ENCODE measurements at places on chromosomes 4 and X.

DNA sequence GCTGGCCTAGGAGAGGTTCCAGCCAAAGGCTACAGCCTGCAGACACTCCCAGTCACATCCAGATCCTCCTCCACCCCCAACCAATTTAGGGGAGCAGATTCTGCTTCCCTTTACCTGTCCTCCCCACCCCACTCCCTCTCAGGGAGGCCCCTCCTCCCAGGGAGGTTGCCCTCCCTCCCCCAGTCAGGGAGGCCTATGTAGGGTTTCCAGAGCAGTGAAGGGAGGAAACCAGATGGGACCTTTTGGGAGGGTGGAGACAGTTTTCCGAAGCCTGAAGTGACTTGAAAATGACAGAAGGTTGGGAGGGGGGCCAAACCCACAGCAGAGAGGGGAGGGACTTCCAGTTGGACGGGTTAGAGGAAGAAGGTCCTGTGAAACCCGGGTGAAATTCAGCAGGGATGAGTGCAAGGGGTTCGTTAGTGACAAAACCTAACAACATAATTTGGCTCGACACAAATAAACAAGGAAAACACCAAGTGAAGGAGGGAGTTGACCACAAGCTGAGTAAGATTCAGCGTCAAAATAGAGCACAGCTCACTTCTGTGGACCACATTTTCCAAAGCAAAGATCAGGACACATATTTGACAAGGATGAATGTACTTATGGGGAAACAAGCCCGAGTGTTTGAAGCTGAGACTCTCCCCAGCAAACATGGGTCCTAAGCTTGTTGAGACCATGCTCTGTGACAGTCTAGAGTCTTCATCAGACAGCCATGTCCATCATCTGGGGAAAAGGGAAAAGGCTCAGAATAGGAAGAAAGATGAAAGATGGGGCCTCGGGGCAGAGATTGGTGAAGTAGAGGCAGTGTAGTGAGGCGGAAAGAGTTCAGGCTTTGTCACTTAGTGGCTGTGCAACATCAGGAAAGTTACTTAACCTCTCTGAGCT, 46.4 kb downstream of the PRPS1 start:
- DNase-seq = no peak
- peak overlapping the region; percentile 55 for H3K4me3 ChIP-seq
- no peaks in the 10 kb centered on the region for H3K36me3 ChIP-seq
- H3K27ac ChIP-seq = peak overlapping the region; percentile 96
- peaks cover 64% of the 10 kb centered on the region for H3K4me1 ChIP-seq

GRCh38 chr4:143506031-143506430, 7.5 kb upstream of the SMARCA5 start:
- no peaks in the 10 kb centered on the region for H3K27me3 ChIP-seq
- no peak overlapping the region for H3K27ac ChIP-seq
- DNase-seq = no peak
- H3K36me3 ChIP-seq = no peaks in the 10 kb centered on the region
- no peak overlapping the region for H3K4me3 ChIP-seq
- H3K4me1 ChIP-seq = no peaks in the 10 kb centered on the region

DNA sequence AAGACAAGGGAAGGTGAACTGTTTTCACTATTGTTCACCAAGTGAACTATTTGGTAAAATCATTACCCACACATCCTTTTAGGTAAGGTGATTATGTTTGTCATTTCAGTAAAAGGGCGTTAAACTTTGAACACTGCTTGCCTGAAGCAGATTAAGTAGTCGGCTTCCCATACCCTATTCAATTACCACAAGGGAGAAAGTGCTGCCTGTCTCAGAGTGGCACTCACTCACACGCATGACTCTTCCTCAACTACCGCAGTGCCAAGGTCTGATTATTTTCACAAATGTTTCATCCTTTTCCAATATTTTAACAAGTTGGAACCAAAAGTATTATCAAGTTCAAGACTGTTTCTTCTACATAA, 11.0 kb downstream of the VEGFC start:
- H3K27ac ChIP-seq = no peak overlapping the region
- DNase-seq = no peak
- H3K4me3 ChIP-seq = no peak overlapping the region

DNA sequence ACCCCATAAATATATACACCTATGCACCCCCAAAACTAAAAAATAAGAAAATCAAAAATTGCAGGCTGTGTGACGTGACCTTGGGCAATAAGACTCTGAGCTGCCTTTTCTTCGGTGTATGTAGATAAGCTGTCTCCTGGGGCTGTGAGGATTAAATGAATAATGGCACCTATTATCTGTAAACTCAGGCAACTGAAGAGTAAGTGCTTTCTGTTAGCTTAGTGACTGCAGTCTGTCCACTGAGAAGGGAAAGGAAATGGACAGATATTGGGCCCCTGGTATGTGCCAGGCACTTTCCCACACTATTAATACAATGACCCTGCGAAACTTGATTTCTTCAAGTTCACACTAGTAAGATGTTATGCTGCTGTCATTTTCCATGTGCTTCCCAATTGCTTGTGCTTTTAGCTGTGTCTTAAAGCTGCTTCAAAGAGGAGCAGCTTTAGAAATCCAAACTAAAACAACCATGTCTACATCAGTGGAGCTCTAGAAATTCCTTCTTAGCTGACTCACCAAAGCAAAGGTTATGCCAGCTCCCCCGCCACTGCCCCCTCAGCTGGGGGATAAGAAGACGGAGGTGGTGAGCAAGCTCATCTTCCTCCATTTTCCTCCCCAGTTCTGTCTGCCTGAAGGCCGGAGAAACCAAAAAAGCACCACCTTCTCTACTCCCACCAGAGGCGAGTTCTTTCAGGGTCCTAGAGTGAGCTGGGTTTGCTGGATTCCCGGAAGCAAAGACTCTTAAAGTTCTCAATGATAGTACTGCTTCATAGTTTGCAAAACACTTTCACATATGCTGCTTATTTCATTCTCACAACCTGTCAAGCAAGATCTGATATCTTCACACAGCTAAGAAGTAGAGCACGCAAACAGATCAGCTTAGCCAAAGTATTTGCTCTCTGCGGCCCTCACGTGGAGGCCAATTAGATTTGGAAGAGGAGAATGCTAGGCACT, 8.8 kb upstream of the DGAT2L6 start:
- H3K27ac ChIP-seq = no peak overlapping the region
- no peaks in the 10 kb centered on the region for H3K4me1 ChIP-seq
- no peaks in the 10 kb centered on the region for H3K27me3 ChIP-seq
- no peak overlapping the region for H3K4me3 ChIP-seq
- DNase-seq = no peak

GRCh38 chr4:175460414-175460813, 351.6 kb downstream of the GPM6A start:
- no peak overlapping the region for H3K27ac ChIP-seq
- no peak for DNase-seq
- H3K4me1 ChIP-seq = peaks cover 12% of the 10 kb centered on the region
- no peaks in the 10 kb centered on the region for H3K27me3 ChIP-seq

DNA sequence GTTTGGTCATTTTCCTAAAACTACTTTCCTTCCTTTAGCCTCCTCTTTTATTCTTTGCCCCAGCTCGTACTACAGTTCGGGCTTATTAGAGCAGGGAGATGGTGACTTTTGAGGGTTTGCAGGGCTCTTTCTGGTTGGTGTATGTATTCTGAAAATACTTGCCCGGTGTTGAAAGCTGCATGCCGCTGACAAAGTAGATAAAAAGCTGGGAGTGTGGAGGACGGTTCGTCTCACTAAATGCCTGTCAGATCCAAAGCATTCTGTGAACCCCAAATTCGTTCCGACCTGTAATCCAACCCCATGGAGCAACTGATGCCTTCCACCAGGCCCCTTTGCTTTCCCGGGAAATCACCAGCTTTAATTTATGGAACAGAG, 19.2 kb downstream of the TRIM2 start:
- peak overlapping the region; percentile 7 for H3K27ac ChIP-seq
- H3K4me1 ChIP-seq = peaks cover 34% of the 10 kb centered on the region
- peaks cover 4% of the 10 kb centered on the region for H3K27me3 ChIP-seq
- peak overlapping the region; percentile 89 for H3K4me3 ChIP-seq
- peaks cover 5% of the 10 kb centered on the region for H3K36me3 ChIP-seq

GRCh38 chr4:98652996-98653395, 5.4 kb downstream of the TSPAN5 start:
- H3K27ac ChIP-seq = no peak overlapping the region
- H3K27me3 ChIP-seq = peaks cover 13% of the 10 kb centered on the region
- no peak for DNase-seq
- no peak overlapping the region for H3K4me3 ChIP-seq
- peaks cover 16% of the 10 kb centered on the region for H3K4me1 ChIP-seq

DNA sequence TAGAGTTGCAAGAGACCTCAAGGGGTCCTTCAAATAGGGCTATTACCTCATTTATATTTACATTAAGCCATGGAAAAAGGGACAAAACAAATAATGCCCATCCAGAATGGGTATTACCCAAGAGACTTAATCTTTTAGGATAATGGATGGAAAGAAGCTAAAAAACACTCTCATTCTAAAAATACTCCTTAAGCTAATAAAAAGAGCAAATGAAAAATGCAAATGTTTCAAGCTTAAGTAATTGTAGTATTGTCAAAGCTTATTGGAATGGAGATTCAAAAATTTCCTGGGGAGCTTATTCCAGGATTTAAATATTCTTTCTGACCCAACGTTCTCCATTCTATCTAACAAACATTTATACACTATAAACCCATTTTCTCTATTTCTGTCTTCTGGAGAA, 107.8 kb upstream of the SPIN4 start:
- peaks cover 21% of the 10 kb centered on the region for H3K36me3 ChIP-seq
- H3K4me1 ChIP-seq = no peaks in the 10 kb centered on the region
- H3K27me3 ChIP-seq = no peaks in the 10 kb centered on the region
- DNase-seq = no peak

GRCh38 chr4:101400096-101400495, 52.8 kb upstream of the PPP3CA start:
- H3K4me3 ChIP-seq = no peak overlapping the region
- no peak for DNase-seq
- H3K27ac ChIP-seq = no peak overlapping the region
- no peaks in the 10 kb centered on the region for H3K4me1 ChIP-seq

DNA sequence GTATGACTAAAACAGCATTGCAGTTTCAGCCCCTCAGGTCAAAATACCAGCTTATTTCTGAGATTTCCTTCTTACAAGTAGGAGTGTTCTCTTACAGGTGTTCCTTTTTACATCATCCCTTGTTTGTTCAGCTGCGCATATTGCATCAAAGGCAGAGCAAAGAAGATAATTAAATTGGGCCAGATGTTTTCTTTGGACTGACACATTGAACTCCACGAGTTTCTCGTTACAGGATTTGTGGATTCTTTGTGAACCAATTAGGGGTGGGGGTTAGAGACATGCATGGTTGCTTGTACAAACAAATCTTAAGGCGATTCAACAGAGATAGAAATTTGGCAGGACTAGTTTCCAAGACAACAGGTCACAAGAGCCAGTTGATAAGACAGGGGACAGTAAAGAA, 95.7 kb downstream of the SPANXN4 start:
- H3K27ac ChIP-seq = no peak overlapping the region
- H3K4me1 ChIP-seq = no peaks in the 10 kb centered on the region

GRCh38 chrX:46750889-46751288, 8.0 kb downstream of the SLC9A7 start:
- no peak for DNase-seq
- H3K4me3 ChIP-seq = no peak overlapping the region
- no peaks in the 10 kb centered on the region for H3K27me3 ChIP-seq
- H3K27ac ChIP-seq = no peak overlapping the region

- H3K27ac ChIP-seq = no peak overlapping the region
- H3K4me1 ChIP-seq = no peaks in the 10 kb centered on the region
- DNase-seq = no peak
- no peaks in the 10 kb centered on the region for H3K36me3 ChIP-seq
Measured at GRCh38 chr4:91373546-91373945, 930.2 kb upstream of the GRID2 start.

DNA sequence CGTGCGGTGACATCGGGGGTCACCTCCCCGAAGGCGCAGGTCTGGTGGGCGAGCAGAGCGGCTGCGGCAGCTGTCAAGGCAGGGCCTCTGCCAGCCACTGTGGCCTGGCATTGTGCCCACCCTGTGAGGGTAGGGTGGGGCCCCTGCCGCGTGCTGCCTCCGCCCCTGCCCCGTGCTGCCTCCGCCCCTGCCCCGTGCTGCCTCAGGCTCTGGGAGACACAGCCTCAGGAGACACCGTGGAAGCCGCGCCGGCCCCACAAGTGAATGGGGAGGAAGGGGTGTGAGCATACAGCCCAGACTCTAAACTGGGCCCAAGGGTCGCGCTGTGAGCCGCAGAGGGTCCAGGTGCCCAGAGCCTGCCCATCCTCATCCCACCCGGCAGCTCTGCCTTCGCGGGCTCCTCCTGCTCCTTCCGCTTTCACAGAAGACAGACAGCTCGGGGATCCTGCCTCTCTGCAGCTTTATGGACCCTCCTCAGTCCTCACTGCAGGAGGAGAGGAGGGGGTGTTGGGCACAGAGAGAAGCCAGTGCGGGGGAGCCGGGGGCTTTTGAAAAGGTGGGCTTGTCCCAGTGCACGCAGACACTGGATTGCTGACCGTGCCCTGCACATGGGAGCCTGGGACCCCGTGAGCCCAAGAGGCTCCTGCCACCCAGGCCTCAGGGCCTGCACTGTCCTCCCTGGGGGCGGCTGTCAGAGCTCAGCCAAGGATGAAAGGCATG, 27.4 kb downstream of the PCGF3 start:
- no peak for DNase-seq
- no peak overlapping the region for H3K4me3 ChIP-seq
- H3K36me3 ChIP-seq = peaks cover 55% of the 10 kb centered on the region
- no peak overlapping the region for H3K27ac ChIP-seq
- no peaks in the 10 kb centered on the region for H3K27me3 ChIP-seq

- H3K27ac ChIP-seq = no peak within 1 kb of the TSS
- H3K4me3 ChIP-seq = no peak within 1 kb of the TSS
- H3K27me3 ChIP-seq = peaks cover 35% of the 10 kb centered on the region
- no peaks in the 10 kb centered on the region for H3K4me1 ChIP-seq
- no peak for DNase-seq
- no peaks in the 10 kb centered on the region for H3K36me3 ChIP-seq
Measured at GRCh38 chrX:100643956-100644860, at the start of gene SRPX2. SRPX2 (plus strand) TSS chrX:100644199; CDS start chrX:100646323, 2,124 bp downstream.

GRCh38 chr4:22030307-22030706, 81.7 kb upstream of the KCNIP4 start:
- no peaks in the 10 kb centered on the region for H3K36me3 ChIP-seq
- H3K4me1 ChIP-seq = no peaks in the 10 kb centered on the region
- H3K27ac ChIP-seq = no peak overlapping the region
- no peak overlapping the region for H3K4me3 ChIP-seq
- no peak for DNase-seq
- no peaks in the 10 kb centered on the region for H3K27me3 ChIP-seq

DNA sequence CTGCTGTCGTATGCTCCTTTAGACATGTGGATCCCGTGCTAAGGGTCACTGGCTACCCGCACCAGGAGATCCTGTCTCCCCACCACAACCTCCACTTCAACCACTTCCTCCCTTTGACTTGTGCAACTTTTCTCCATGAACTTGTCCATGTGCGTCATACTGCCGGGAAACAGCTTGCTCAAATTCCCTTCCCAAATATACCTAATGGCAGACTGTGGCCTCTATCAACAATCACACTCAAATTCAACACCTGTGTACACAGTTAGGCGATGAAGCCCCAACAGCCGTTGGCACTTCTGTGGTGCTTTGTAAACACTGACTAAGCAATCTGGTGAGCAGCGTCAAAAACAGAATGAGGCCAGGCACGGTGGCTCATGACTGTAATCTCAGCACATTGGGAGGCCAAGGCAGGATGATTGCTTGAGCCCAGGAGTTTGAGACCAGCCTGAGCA, 49.5 kb downstream of the CD99L2 start:
- no peak for DNase-seq
- no peak overlapping the region for H3K27ac ChIP-seq
- peaks cover 4% of the 10 kb centered on the region for H3K36me3 ChIP-seq
- no peaks in the 10 kb centered on the region for H3K27me3 ChIP-seq
- no peak overlapping the region for H3K4me3 ChIP-seq

- no peak overlapping the region for H3K27ac ChIP-seq
- no peak overlapping the region for H3K4me3 ChIP-seq
- H3K4me1 ChIP-seq = peaks cover 3% of the 10 kb centered on the region
- H3K27me3 ChIP-seq = no peaks in the 10 kb centered on the region
- no peak for DNase-seq
- H3K36me3 ChIP-seq = no peaks in the 10 kb centered on the region
Measured at GRCh38 chr4:54783402-54784110, 125.8 kb downstream of the KIT start.
